Diencephalon (tissue), 1 donor: ENCODE measurements at places on chromosomes 7 and 10. TPM values are rescaled to one million over a fixed set of nuclear protein-coding genes. Genes with fewer than 3 reads are reported as not detected.

WNT16 gene
- 0.69 TPM for total RNA-seq

SPDYE16 gene
- total RNA-seq = 0.23 TPM

GRM3 gene
- 153 TPM for total RNA-seq

CYP2W1 gene
- not detected for total RNA-seq

FXYD4 gene
- total RNA-seq = not detected

ACTL6B gene
- 90.4 TPM for total RNA-seq

SLC4A2 gene
- total RNA-seq = 15.9 TPM

C10orf88 gene
- 20.3 TPM for total RNA-seq

WEE2 gene
- 0.23 TPM for total RNA-seq

CFTR gene
- 1.4 TPM for total RNA-seq

HYAL4 gene
- not detected for total RNA-seq

ITPRID1 gene
- total RNA-seq = 0.23 TPM

EBF3 gene
- 19.6 TPM for total RNA-seq

CALCR gene
- 5.1 TPM for total RNA-seq

TMEM176B gene
- 5.8 TPM for total RNA-seq

ZNF804B gene
- 8.3 TPM for total RNA-seq

RP9 gene
- total RNA-seq = 10.1 TPM

SCART1 gene
- 1.2 TPM for total RNA-seq

SKIDA1 gene
- total RNA-seq = 6.9 TPM

GTF2I gene
- total RNA-seq = 254 TPM

GDF10 gene
- total RNA-seq = 3.0 TPM

PRKCQ gene
- 5.3 TPM for total RNA-seq

COA1 gene
- 61.6 TPM for total RNA-seq

ACSM6 gene
- not detected for total RNA-seq

GIMAP6 gene
- 6.9 TPM for total RNA-seq

CPA2 gene
- not detected for total RNA-seq

FBH1 gene
- total RNA-seq = 45.2 TPM

SLC18A3 gene
- 2.8 TPM for total RNA-seq

PRF1 gene
- 1.2 TPM for total RNA-seq
